Esophagus squamous epithelium (tissue), 5 donors: ENCODE measurements at places on chromosomes 1 and 21.

DNA sequence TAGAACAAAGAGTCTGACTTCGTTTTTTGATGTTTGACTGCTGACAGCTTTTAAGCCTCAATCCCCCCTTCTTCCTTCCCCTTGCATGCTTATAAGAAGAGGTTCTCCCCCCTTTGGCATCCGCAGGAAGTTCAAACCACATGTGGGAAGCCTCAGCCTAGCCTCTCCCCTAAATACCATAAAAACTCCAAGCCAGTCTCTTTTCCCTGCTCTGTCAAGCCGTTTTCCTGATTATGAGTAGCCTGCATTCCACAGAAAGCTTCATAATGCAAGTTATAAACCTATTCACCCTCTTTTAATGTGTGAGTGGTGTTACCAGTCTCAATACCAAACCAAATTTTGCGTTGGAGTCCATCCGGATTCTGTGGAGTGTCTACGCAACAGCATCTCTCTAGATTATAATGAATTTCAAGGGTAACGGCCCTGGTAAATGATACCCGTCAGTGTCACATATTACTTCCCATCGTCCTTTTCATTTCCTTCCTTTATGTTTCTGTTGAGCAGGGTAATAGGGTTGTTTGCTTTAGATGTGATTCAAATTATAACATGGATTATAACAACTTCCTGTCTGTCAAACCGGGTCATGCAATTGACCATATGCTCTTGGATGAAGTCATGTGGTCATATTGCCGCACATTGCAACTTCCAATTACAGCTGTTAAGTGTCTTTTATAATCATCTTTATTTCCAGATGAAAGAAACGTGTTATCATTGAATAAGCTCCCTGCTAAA lies 717.5 kb downstream of the RWDD3 start:
- DNase-seq: no peak

DNA sequence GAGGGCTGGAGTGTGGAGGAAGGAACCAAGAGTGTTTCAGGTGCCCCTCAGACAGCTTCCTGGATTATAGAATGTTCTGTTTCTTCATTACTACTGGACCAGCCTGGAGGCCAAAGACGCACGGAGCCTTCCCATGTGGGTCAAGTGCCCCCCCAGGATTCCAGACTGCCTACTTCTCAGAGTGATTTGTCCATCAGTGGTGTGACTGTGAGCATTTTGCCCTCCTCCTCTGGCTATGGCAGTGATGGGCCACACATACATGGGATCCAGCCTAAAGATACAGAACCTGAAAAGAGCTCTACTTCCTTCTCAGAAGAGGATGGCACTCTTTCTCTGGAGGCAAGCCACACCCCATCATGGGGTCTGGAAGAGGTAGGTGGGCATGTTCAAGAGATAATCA lies 64.9 kb downstream of the MACF1 start:
- no peak for DNase-seq

DNA sequence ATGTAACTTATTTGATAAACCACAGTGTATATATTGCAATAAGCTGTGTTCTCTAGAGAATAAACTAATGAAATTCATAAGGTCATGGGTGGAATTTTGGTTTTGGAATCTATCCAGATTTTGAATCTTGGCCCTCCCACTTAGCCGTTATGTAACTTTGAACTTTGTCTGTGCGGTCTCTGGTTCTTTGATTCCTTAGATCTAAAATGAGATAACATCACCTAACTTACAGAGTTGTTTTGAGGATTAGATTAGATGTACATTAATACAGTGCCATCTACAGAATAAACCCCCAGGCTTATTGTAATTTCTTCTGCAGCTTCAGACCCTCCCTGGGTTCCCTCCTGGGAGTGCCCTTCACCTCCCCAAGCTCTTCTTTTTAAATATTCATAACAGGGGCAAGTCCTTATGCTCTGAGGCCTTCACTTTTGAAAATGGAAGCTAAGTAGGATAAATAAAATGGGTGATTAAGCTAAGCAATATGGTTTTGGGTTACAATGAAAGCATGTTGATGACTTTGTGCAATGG lies 124.3 kb downstream of the ATG4C start:
- DNase-seq: no peak

GRCh38 chr1:79817031-79817560 lies 810.6 kb upstream of the ADGRL4 start:
- no peak for DNase-seq

- DNase-seq: no peak
These were observed 20.6 kb downstream of the XKR8 start for GRCh38 chr1:27980216-27980845.

GRCh38 chr1:206905295-206906164 lies 8.3 kb downstream of the IL24 start:
- DNase-seq: no peak

GRCh38 chr1:193417945-193418744 lies 231.7 kb upstream of the B3GALT2 start:
- no peak for DNase-seq

DNA sequence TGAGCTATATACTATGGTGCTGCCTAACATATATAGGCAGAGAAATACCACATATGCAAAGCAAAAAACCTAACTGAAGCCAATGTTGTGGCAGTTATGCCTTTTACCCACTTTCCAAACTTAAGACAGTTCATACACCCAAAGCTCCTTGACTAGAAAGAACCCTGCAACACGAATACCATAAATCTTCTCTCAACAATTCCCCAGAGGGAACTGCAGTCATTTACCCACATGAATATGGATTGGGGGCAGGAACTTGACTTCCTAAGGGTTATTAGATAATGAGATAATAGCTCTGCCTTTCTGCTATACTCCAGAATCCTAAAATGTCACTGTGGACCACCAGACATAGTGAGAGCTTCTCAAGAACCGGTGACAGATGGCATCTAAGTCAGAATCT lies 2.9 kb upstream of the ASPM start:
- DNase-seq: no peak

GRCh38 chr1:8213676-8214075 lies 104.2 kb upstream of the SLC45A1 start:
- DNase-seq: no peak

GRCh38 chr1:159188375-159188788 lies 16.3 kb upstream of the ACKR1 start:
- no peak for DNase-seq

DNA sequence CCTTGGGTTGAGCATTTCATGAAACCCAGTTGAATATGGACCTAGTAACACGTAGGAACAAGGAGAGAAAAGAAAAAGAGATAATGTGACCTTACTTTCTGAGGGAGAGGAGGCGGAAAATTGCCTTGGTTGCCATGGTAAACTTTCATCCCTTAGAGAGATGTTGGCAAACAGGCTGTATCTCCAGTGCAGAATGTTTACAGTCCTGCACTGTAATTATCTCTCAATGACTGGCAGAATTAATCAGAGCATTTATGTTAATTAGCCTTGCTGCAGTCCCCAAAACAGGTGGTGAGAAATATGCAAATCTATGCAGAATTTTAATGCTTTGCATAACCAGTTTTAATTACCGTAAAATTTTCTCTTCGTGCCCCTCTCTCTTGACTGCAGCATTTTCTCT lies 147.3 kb downstream of the CD247 start:
- DNase-seq: no peak

DNA sequence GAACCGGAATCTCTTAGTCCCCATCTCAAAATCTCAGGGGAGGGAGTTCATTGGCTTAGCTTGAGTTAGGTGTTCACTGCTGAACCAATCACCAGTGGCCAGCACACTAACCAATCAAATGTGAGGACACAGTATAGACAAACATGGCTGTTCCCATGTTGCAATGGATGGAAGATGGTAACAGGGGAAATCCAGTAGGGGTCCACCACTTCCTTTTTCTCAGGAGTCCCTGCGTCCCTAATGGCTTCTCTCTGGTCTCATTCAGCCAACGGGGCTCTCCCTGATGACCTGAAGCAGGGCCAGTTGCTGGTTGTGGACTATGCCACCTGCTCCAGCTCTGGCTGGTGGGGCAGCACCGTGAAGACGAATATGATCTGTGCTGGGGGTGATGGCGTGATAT lies 9.7 kb downstream of the CELA2B start:
- DNase-seq: no peak

DNA sequence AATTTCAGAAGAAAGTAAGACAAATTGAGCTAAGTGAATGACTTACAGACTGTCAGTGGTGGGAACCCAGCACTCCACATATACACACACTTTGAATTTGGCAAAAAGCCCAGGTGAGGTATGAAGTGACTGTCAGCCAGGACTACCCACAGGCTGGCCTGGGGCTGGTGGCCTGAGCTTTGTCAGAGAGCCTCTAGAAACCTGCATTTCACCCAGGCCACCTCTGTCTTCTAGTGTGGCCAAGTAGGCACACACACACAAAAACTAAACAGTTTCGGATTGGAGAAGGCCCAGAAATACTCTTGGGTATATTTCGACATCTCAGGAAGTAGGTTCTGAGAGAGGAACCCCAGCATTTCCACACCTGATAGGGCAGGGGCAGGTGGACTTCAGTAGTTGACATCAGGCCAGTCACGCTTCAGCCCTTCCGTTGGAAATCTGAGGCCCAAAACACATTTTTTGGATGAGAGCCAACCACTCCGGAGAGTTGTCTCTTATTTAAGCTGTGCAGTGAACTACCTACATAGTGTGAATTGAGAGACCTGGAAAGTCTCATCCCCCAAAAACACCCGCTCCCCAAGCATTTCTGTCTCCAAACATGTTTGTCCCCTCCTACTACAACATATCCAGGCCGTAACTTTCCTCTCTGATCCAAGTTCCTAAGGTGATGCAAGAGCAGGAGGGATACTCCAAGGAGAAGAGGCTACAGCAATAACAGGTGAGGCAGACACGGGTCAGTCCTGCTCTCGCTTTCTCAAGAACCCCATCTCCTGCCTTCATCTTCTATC lies 167.2 kb upstream of the PROX1 start:
- DNase-seq: no peak

DNA sequence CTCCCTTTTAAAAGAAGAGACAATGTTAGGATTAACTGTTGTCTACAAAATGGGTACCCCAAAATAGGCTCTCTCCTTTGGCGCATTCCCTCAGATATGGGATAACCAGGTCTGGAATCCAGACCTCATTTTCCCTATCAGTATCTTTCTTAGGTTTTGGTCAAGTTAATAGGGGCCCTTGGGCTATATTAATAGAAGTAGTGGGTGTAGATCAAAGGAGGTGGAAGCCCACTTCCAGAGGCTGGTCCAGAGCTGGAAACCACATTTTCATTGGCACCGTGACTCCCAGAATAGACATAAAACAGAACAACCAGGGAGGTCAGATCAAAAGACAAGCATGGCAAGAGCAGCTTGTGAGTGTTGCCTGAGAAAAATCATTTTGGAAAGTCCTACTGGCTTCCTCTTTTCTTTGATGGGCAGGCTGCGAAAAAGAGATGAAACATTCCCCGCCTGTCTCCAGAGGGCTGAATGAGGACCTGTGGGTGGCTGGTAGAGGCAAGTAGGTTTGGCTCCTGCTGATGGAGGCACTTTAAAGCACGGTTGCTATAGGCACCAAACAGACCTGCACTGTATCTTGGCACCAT lies 25.8 kb upstream of the KIF21B start:
- no peak for DNase-seq

DNA sequence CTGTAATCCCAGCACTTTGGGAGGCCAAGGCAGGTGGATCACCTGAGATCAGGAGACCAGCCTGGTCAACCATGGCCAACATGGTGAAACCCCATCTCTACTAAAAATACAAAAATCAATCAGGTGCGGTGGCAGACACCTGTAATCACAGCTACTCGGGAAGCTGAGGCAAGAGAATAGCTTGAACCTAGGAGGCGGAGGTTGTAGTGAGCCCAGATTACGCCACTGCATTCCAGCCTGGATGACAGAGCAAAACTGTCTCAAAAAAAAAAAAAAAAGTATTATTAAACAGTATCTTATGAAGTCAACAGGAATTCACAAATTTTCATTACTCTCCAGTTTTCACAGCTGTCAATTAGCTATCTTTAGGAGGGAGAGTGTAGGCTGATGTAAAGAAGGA lies 3.8 kb downstream of the ACBD6 start:
- DNase-seq: no peak
